CD4-positive, alpha-beta T cell treated with Interleukin-10 for 1 hour (primary cell): ENCODE measurements at places on chromosomes 7 and 10.

DNA sequence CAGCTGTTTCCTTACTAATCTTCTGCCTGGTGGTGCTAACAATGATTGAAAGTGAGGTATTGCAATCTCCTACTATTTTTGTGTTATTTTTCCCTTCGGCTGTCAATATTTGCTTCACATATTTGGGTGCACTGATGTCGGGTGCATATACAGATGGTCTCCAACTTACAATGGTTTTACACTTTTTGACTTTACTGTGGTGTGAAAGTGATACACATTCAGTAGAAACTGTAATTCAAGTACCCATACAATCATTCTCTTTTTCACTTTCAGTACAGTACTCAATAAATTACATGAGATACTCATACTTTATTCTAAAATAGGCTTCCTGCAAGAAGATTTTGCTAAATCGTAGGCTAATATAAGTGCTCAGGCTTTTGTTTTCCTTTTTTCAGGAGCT, 73.2 kb downstream of the RNF216 start:
- DNase-seq, result no peak

DNA sequence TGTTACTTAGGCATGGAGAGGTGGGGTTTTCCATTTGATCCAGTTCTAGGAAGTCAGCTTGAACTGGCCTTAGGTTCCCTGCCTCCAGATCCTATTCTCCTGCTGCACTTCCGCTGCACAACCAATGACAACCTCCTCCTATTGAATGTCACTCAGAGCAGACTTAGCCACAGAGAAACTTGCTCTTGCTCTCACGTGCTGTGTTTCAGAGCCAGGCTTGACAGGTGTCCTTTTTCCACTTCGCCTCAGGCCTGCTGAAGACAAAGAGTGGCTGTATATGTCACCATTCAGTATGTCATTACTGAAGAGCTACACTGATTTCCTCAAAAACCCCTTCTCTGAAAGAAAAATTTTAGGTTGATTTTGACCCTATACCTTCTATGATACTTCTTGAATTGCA, 115.4 kb upstream of the ETV1 start:
- no peak for DNase-seq

DNA sequence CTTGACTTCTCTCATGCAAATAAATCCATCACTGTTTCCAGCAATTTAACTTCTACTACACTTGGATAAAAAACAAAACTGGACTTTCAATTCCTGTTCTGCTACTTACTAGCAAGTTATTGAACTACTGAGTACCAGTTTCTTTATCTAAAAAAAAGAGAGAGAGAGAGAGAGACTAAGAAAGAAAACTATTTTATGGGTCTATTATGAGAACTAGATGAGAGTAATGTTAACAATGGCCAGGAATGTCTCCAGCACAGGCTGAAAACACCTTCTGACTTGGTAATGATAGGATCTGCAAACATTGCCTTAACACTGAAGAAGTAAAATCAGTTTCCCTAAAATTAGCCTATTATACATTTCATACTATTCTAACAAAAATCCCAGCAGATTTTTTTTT, 5.2 kb downstream of the TSPAN12 start:
- no peak for DNase-seq

- DNase-seq, result no peak
Measured at GRCh38 chr7:2720024-2720423, 32.0 kb downstream of the AMZ1 start.

DNA sequence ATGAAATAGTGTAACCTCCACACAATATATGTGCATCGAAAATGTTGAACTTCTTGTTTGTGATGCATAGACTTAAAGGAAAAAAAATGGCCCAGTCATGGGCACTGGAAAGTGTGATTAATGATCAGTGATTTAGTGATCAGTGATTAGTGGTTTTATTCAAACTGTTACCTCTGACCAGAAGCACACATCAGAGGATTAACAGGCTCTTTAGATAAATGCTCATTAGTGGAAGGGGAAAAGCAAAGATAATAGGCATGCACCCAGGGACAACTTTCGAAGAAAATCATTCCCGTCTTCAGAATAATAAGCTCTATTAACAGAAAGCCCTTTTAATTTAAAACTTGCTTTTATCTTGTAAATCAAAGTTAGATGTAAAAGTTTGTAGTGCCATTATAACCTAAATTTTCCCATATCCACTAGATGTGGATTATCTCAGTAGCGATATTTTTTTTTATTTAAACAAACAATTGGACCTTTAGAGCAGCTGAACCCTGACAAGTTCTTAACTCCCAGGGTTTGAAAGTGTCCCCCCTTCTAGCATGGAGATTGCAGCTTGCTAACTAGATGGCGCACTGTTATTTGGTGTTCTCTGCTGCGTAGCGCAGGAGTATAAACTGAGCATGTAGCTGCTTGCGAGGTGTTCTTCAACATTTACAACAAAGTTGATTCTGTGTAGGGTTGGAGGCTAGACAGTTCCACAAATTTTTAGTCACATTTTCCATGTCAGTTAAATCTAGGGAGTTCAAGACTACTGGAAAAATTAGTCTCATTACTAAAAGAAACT, at the start of gene CREB5:
Gene CREB5, plus strand, starts transcription at position 643 of the 787 bp plus-strand sequence. CDS start 397 bp downstream, outside the sequence.
- no peak for DNase-seq

- no peak for DNase-seq
Measured at GRCh38 chr7:83921941-83922607, 272.5 kb downstream of the SEMA3A start.

GRCh38 chr7:45268013-45268412, 110.4 kb downstream of the RAMP3 start:
- DNase-seq, result no peak

GRCh38 chr7:66150471-66150870, 35.8 kb downstream of the CRCP start:
- DNase-seq, result no peak

GRCh38 chr7:71912476-71912875, 499.7 kb downstream of the CALN1 start:
- no peak for DNase-seq

DNA sequence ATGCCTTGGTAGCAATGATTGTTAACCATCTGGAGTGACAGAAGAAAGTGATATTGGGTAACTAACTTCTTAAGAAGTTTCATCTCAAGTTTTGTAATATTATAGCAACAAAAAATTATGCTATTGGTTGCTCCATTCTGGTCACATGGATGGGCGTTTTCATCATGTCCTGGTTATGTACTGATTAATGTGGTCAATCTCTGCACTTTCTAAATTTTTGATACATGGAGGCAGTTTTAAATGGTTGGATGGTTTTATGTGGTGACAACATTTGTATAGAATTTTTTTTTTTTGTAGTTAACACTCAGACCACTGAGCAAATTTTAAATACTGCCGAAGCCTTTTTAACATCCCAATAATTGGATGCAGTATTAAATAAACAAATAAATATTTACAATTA, 55.2 kb upstream of the CCAR1 start:
- DNase-seq, result no peak
